ENCODE measurements at places on chromosomes 1 and 21.

- no peak for DNase-seq
These were observed 22.5 kb upstream of the LUZP1 start for GRCh38 chr1:23191199-23191598.

DNA sequence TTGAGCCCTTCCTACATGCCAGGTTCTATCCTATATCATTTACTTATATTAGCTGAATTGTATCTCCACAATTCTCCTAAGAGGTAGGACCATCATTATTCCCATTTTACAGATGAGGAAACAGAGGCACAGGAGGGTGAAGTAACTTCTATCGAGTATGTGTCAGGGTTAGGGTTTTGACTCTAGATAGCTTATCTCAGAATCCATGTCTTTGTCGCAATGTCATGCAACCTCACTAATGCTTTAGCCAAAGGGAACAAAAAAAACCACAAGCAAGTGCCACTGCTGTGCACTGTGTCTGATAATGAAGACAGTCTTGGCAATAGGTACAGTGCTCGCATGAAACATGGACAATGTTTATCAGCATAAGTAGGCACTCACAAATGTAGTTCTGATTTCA, 95.4 kb upstream of the CLDN14 start:
- DNase-seq, result no peak

DNA sequence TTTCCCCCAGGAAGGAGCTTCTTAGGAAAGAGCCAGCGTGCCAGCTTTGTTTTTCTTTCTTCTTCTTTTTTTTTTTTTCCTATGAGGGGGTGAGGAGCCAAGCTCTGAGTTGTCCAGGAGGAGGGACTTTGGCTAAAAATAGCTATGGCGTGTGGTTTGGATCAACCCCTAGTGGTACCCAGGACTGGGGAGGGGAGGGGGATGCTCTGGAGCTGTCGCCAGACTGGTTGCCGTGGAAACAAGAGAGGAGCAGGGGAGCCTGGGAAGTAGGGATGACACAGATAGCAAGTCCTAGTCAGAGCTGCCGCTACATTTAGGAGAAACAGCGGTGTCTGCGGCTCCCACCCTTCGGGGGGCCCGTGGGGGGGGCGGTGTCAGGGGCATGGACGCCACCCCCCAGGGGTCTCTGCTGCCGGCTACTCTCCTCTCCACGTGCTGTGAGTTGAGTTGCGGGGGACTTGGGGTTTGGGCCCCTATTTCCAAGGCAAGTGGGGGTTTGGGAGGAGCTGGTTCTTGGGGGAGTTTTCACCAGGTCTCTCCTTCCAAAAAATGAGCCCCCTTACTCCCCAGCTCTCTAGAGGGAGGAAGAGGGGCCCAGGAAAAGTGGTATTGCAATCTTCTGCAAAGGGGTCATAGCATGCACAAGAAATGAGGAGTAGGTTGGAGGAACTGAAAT, at the start of gene KCNJ9:
Gene KCNJ9 (plus strand): TSS at position 278 of the 676 bp plus-strand sequence. CDS start 2,493 bp downstream, outside the sequence.
- no peak for DNase-seq

- DNase-seq, result no peak
These were observed 13.2 kb downstream of the S100A7A start for GRCh38 chr1:153429266-153430165.

GRCh38 chr1:244802556-244803239, 32.8 kb upstream of the COX20 start:
- DNase-seq, result no peak

DNA sequence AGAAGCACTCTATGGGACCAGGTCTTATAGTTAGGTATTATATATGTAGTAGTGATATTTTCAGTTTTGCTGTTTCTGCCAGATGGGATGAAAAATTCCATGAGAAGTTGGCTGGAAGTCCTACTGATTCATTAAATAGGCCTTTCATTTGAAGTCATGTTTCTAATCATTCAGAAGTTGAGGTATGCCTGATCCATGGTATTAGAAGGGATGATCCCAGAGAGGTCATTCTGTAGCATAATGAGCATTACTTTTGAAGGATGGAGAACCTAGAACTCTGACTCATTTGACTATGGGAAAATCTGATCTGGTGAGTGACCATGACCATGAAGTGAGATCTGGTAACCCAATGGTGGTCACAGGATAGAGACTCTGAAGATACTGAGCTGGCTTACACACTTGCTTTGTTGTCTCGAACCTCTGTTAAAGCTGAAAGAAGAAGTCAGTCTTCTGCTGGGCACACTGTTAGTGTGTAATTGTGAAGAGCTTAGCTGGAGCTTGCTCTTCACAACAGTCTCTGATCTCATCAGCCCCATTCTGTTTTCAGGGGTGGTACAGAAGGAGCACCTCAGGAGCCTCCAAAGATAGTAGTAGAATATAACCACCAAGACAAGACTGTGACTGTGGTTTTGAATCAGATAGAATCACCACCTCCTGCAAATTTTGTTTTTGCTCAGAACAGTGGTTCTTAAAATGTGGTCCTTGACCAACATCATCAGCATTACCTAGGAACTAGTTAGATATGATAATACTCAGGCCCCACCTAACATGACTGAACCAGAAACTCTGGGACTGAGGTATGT, 9.0 kb downstream of the MGST3 start:
- peak; percentile 14 for DNase-seq

DNA sequence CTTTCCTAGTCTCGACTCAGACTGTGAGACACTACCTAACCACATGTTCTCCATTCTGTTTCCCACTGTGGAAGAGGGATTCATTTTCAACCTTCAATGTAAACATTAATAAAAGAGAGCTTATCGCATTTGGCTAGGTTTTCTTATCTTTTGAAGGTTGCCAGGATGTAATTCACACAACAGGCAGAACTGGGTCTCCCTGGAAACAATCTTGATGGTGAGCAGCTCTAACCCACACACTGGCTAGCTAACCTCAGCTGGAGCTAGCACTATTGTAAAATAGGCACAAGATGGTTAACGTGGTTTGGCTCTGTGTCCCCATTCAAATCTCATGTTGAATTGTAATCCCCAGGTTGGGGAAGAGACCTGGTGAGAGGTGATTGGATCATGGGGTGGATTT, 75.1 kb downstream of the ZSCAN20 start:
- no peak for DNase-seq

DNA sequence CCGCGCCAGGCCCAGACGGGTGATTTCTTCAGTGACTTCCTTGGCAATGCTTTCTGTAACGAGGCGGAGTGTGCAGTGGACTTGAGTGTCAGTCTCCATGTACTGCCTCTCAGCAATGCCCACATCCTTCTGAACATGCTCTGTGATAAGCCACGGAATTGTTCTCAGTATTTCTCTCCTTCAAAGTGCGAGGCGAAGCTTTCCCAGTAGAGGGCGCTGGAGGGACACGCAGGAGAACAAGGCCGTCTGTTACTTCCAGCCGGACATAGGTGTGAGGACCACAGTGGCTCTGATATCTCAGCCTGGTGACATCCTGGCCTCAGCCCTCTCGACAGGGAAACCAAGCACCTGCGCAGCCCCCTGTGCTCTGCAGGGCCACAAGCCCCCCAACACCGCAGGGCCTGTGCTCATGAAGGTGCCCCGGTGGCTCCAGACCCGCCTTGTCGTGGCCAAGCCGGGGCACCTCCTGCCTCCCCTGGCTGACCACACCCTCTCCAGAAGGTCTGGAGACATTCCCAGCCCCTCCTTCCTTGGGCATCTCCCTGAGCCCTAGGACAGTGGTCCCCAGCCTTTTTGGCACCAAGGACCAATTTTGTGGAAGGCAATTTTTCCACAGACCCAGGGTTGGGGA, 46.1 kb upstream of the BACE2 start:
- peak; percentile 51 for DNase-seq

DNA sequence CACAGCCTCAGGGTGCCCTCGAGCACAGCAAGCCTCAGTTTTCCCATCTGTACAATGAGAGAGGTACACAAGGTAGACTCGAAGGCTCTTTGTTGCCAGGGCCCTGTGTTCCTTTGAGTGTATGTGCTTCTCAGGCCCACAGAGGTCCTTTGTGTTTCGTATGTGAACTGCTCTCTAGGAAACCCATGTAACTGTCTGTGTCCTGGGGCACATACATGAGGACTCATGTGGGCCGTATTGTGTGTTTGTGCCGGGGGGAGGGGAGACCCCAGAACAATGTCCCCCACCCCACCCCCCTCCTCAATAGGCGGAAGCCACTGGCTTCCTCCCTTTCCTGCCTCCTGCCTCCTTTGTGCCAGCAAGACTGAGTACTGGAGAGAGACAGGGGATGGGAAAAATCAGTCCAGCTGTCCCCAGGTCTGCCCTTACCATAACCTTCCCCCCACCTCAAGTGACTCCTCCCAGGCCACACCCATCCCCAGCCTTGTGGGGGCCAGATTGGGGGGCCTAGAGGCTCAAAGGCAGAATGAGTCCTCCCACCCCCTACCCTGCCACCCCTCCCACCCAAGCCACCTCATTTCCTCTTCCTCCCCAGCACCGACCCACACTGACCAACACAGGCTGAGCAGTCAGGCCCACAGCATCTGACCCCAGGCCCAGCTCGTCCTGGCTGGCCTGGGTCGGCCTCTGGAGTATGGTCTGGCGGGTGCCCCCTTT, at the start of gene TIE1:
Gene TIE1 (plus strand): TSS at position 605 of the 717 bp plus-strand sequence. CDS start 90 bp downstream, at position 695.
- DNase-seq, result no peak

GRCh38 chr1:108916788-108917187, 40.0 kb downstream of the GPSM2 start:
- DNase-seq, result no peak

DNA sequence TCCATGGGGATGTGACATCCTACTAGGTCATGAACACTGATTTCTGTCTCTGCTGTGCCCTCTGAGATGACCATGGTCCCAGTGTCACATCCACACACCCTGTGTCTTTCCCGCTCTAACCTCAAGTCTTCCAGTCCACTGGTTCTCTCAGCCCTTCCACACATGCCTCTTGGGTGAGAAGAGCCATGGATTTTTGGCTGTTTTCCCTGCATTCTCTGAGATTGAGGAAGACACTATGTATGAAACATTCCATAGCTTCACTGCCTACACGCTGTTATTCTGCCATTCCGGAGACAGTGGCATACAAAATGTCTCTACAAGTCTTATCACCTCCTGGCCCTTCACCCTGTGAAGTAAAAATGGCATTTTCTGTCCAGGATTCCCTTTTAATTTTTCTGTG, 247.3 kb downstream of the BACH1 start:
- DNase-seq, result no peak

Measured in activated T-helper 2 cell treated with anti-CD3 and anti-CD28 coated beads, Interferon-gamma antibody, Interleukin-2, Interleukin-4, amounts not matched to agents 10 μg/mL and 5 μg/mL and 100 μg/mL, durations not matched to agents 14 hours and 24 hours and 36 hours (primary cell).